Caki2 (cell line): ENCODE measurements at places on chromosomes 7 and 10. TPM values are rescaled to one million over a fixed set of nuclear protein-coding genes. Genes with fewer than 3 reads are reported as not detected.

Gene GNGT1
- total RNA-seq, result not detected in 2 replicates

Gene C10orf53
- not detected in 2 replicates for total RNA-seq

Gene MOGAT3
- not detected in 2 replicates for total RNA-seq

Gene CNNM1
- 3.6 and 5.2 TPM in 2 replicates for total RNA-seq

Gene SEMA4G
- total RNA-seq, result 0.96 and 6.6 TPM in 2 replicates

Gene DDC
- 0.90 and 4.4 TPM in 2 replicates for total RNA-seq

Gene ZNF239
- 4.7 and 11.0 TPM in 2 replicates for total RNA-seq

Gene TMEM270
- 1.7 TPM in 1 of 2 replicates, not detected in the other for total RNA-seq

Gene TRPV6
- total RNA-seq, result not detected in 2 replicates

Gene ICA1
- total RNA-seq, result 2.1 and 12.5 TPM in 2 replicates

Gene NKX1-2
- total RNA-seq, result not detected in 2 replicates

Gene PRRT4
- 0.91 TPM in 1 of 2 replicates, not detected in the other for total RNA-seq

Gene KIAA1217
- 0.95 and 1.3 TPM in 2 replicates for total RNA-seq

Gene AGR3
- total RNA-seq, result not detected in 2 replicates

Gene TLL2
- 1.3 and 3.8 TPM in 2 replicates for total RNA-seq

Gene SLC13A1
- total RNA-seq, result not detected in 2 replicates
